ENCODE measurements at places on chromosomes 16 and 17.

DNA sequence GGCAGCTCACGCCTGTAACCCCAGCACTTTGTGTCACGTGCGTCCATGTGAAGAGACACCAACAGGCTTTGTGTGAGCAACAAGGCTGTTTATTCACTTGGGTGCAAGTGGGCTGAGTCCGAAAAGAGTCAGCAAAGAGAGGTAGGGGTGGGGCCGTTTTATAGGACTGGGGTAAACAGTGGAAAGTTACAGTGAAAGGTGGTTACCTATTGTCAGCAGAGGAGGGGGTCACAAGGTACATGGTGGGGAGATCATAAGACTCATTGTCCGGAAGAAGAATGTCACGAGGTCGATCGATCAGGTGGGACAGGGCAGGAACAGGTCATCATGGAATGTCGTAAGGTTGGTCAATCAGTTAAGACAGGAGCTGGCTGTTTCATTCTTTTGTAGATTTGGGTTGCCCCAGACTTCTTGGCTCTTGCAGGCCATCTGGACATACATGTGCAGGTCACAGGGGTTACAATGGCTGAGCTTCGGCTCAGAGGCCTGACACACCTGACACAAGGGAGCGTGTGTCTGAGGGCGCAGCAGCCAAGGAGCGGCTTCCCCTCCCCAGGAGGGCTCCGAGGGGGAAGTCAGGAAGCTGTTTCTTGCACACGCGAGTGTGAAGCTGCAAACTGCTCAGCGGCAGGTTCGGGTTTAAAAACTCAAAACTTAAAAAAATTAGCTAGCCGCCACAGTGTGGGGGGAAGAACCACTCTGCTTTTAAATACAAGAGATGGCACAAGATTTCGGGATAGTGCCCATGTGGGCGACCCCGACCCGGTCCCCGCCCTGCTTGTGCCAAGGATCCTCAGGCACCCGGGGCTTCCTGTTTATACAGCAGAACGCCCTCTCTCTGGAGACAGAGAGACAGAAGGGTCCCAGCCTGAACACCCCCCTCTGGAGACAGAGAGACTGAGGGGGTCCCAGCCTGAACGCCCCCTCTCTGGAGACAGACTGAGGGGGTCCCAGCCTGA is 12.4 kb upstream of the TEX19 start:
- DNase-seq = no peak

- no peak for DNase-seq
Observed at GRCh38 chr16:59249011-59249410, 514.9 kb upstream of the GOT2 start.

DNA sequence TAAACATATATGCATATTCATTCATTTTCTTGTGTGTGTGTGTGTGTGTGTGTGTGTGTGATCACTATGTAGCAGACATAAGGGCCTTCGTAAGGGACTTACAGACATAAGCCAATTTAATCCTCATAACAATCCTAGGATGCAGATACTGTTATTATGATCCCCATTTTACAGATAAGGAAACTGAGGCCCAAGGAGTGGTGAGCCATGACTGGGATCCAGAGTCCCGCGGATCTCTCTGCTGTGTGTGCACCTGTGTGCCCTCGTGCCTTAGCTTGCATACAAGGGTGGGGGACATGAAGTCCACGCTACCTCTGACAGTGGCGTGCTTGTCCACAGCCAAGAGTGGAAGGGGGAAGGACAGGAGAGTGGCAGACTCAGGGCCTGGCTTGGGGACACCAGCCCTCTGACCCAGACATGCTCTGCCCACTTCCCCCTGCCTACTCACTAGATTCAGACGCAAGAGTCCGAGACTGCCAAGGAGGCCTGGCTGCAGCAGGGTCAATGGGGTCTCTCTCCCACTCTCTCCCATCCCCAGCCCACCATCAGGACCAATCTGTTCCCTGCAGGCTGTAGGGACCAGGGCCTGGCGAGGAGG is 9.8 kb upstream of the SMTNL2 start:
- DNase-seq = no peak

- no peak for DNase-seq
Observed at GRCh38 chr17:19646788-19647696, 1.5 kb upstream of the ALDH3A2 start.

DNA sequence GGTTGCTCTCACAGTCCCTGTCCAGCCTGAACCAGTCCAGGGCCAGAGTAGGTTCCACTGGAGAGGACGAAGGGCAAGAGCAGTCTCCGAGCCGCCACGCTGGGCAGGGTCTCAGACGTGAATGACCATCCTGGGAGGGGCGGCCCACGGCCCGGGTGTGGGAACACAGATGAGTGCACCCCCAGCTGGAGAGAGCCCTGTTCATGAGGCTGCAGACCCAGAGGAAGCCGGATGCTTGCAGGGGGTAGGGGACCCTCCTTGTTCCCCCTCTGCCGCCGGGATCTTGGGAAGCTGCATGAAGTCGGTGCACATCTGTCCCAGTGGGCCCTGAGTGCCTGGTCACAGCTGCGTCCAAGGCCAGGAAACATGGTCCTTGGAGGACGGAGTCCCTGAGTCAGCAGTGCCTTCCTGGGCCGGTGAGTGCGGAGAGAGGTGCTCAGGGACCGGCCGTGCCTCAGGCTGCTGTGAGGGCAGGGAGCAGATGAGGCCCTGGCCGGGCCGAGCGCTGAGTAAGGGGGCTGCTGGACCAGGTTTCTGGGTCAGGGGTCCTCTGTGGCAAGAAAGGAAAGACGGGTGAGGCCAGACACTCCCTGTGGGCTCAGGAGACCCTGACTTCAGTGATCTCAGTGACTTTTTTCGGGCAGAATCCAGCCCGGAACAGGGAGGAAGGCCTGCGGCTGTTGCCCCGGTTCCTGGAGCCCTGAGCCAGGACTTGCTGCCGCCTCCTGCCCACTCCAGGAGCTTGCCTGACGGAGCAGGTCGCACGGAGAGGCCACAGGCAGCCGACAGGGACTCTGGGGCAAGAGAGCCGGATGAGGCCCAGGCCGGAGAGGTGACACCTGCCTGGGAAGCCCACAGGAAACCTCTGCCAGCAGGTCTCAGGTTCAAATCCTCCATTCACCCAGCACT is 45.8 kb downstream of the ACTG1 start:
- DNase-seq = no peak

GRCh38 chr16:49464877-49465504 is 91.4 kb downstream of the C16orf78 start:
- DNase-seq = no peak

GRCh38 chr17:2700491-2701141 is 10.9 kb downstream of the CLUH start:
- DNase-seq = no peak

- no peak for DNase-seq
Observed at GRCh38 chr17:81891303-81891552, 158 bp downstream of the ALYREF start.

DNA sequence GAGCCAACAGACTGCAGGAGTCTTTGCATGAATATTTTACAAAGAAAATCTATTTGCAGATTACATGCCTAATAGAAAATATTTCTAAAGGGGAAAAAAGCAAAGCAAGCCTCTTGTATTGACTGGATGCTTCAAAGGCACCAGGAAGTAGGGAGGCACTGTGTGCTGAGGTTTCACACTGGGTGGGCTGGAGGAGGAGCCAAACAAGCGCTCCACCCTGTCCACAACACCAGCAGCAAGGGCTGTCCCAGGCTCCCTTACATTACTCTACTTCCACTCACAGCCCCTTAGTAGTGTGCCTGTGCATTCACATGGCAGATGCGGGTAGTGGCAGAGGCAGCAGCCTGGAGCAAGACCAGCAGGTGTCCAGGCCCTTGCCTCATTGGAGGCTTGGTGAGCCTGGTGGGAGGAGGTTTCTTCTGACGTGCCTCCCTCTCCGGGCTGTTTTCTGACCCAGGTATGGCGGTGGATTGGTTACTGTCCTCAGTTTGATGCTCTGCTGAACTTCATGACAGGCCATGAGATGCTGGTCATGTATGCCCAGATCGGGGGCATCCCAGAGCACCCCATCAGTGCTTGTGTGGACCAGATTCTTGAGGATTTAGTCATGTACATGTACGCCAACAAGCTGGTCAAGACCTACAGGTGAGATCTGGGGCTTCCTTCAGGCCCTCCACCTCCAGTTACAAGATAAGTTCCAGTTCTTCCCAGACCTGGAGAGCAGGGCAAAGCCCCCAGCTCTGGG is 7.0 kb upstream of the CCNF start:
- no peak for DNase-seq

GRCh38 chr17:41394254-41394996 is 3.0 kb downstream of the KRT31 start:
- no peak for DNase-seq

- no peak for DNase-seq
Observed at GRCh38 chr16:9658586-9658985, 523.6 kb downstream of the GRIN2A start.

- no peak for DNase-seq
Observed at GRCh38 chr16:87344931-87345631, 27.9 kb upstream of the C16orf95 start.

GRCh38 chr17:81470944-81471817 is 41.4 kb downstream of the ACTG1 start:
- DNase-seq = no peak

- no peak for DNase-seq
Observed at GRCh38 chr16:11063448-11064201, 119.3 kb downstream of the CLEC16A start.

GRCh38 chr16:28932339-28933141 is 769 bp downstream of the CD19 start:
- no peak for DNase-seq

GRCh38 chr17:9108146-9108545 is 86.8 kb downstream of the NTN1 start:
- no peak for DNase-seq

- no peak for DNase-seq
Observed at GRCh38 chr16:77430360-77430759, 4.5 kb downstream of the ADAMTS18 start.

Measured in fibroblast of the conjunctiva (primary cell).